ENCODE measurements at places on chromosomes 2 and 18.

- peak; percentile 2 for DNase-seq
These were observed 104.3 kb downstream of the CSRNP3 start for GRCh38 chr2:165573534-165574461.

GRCh38 chr18:23207191-23207955 is 72.1 kb downstream of the CABLES1 start:
- DNase-seq: no peak

DNA sequence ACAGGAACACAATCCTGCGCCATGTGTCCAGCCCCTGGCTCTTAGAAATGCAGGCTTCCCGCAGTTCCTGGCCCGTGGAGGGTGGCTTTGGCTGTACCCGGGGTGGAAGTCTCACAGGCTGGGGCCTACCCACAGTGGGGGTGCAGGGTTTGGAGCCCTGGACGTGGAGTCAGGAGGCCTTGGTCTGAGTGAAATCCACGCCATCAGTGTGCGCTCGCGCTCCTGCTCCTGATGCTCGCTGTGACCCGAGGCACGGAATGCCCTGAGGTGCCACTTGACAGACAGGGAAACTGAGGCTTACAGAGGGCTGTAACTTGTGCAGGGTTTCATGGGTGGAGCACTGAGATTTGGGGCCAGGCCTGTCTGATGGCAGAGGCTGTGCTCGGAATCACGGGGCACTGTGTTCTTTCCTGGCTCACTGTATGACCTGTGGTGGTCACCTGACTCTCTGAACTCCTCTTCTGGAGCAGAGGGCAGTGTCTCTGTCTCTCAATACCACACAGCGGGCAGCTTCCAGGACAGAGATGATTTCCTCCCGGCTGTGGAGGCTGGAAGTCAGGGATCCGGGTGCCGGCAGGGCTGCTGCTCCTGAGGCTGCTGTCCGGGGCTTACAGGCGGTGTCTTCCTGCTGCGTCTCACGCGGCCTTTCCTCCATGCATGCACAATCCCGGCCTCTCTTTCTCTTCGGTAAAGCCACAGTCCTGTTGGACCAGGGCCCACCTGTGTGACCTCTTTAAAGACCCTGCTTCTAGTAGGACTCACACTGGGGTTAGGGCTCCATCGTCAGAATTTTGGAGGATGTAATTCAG is 25.9 kb upstream of the ALLC start:
- no peak for DNase-seq

GRCh38 chr2:72950558-72951255 is 33.4 kb downstream of the EMX1 start:
- no peak for DNase-seq

DNA sequence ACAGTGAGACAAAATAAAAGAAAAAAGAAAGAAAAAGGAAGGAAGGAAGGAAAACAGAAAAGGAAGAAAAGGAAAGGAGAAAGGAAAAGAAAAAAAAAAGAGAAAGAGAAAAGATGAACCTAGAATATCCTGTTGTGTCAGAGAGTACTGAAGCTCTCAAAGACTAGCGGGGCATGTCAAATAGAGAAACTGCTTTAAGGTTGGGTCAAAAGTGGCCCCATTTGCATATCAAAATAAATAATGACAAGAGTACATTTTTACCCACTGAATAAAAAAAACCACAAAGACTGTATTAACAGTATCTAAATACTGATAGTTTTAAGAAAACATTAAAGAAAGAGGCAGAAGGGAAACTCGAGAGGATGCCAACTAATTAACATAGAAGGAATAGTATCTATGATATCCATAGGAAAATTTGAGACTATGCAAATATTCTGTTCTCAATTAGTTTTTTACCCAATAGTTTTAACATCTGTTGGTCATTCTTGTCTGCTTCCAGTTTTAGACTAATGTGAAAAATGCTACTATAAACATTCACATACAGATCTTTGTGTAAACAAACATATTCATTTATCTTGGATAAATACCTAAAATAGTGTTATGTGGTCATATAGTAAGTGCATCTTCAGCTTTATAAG is 53.2 kb downstream of the SFXN5 start:
- no peak for DNase-seq

DNA sequence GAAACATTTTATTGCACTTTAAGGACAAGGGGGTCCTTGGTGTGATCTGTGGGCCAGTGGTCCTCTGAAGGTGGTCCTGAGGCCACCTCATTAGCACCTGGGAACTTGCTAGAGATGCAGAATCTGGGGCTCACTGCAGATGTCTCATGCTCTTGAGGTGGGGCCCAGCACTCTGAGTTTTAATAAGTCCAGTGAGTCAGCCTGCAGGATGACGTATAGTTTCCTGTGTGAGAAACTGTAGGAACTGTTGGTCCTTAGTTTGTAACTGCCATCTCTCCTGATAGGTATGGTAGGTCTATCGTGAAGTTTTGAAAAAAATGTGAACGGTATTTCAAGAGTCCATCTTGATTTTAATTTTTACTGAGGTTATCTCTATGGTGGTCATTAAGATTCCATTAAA is 2.8 kb downstream of the TRPM8 start:
- no peak for DNase-seq

DNA sequence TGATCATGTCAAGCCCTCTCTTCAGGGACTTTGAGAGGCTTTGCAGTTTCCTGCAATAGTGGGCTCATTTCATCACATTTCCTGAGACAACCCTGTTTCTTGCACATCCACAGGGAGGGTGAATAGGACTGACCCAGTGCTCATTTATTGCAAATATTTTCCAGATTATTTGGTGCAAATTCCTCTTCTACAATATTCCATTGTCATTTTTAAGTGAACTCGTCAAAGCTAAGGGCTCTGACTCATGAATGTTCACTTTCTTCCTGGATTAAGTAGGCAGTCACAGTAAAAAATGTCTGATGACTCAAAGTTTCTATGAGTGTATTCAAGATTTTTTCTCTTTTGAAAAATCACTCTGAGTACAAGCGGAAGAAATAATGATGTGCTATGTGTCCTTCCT is 225.5 kb upstream of the GALNT5 start:
- no peak for DNase-seq

DNA sequence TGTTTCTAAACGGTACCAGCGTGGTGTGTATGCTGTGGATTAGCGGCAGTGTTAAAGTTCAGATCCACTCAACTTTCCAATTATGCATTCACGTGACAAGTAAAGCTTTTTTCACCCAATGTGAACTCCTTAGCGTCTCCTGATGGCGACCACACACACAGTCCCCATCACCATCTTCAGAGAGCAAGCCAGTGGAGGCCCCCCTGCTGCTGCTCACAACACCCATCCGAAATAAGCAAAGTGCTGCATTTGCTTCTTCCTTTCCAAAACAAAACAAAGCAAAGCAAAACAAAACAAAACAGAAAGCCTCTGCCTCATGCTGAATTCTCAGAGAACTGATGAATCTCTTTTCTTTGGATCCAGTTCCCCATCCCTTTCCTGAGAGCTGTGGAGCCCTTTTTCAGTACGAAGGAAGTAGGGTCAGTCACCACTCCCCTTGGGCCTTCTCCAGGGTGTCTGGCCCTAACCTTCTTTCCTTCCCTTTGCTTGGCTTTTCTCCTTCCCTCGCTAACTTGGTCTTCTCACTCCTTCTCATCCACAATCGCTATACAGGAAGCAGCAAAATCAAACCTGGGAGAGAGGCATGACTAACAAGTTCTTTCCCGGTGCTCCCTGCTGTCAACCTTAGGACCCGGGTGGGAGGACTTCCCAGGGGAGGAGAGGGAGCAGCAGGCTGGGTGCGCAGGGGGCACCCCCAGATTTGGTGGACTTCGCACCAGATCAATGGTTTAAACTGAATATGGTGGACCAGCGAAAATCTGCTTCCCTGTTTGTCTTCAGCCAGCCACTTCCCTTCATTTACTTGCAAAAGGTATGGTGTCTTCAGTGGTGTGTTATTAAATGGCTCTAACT is 56.0 kb downstream of the NRP2 start:
- DNase-seq: no peak

- no peak for DNase-seq
These were observed 63.5 kb upstream of the TTN start for GRCh38 chr2:178870703-178871102.

DNA sequence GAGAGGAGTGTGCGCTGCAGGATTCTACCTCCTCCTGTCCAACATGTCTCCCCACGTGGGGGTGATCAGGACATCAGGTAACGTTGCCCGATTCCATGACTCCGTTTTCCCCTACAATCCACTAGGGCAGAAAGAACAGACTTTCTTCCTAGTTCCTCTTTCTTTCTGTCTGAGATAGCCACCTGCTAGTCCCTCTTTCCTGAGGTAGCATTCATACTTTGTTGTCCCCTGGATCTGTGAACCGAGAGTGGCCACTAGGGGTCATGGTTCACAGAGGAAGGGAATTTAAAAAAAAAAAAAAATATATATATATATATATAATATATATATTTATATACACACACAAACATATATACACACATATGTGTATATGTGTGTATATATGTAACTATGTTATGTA is 210.0 kb upstream of the ZNF521 start:
- no peak for DNase-seq

DNA sequence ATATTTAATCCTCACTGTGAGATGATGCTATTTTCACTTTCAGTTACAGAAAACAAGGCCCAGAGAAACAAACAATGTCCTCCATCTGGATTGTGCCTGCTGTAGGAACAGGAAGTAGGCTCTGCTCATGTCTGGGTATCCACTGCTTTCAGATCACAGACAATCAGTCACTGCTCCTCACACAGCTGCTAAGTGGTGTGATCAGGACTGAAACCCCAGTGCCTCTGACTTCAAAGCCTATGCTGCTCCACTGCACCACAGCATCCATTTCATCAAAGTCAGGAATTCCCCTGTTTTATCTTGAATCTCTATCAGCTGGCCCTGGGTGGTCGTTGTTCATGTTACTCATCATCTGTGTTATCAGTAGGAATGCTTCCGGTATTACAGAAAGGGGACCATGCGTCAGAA is 303.8 kb upstream of the TRIB2 start:
- DNase-seq: no peak

DNA sequence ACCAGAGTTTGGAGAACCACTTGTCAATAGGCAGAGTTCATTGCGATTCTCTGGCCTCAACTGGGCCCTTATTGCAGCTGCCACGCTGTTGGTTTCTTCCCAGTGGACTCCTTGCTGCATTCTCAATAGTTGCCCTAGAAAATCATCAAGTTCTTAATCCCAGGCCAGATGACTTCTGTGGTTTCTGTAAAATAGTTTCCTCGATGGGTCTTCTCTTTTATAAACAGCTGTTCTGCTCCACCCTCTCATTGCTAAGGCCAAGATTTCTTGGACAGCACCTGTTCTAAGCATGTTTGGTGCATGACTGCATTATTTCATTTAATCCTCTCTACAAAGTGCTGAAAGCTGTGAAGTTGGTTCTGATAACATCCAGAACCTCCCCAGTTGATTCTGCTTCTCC is 131.0 kb downstream of the BCL2L11 start:
- no peak for DNase-seq

GRCh38 chr2:241848761-241849615 is 9.7 kb downstream of the PDCD1 start:
- no peak for DNase-seq

DNA sequence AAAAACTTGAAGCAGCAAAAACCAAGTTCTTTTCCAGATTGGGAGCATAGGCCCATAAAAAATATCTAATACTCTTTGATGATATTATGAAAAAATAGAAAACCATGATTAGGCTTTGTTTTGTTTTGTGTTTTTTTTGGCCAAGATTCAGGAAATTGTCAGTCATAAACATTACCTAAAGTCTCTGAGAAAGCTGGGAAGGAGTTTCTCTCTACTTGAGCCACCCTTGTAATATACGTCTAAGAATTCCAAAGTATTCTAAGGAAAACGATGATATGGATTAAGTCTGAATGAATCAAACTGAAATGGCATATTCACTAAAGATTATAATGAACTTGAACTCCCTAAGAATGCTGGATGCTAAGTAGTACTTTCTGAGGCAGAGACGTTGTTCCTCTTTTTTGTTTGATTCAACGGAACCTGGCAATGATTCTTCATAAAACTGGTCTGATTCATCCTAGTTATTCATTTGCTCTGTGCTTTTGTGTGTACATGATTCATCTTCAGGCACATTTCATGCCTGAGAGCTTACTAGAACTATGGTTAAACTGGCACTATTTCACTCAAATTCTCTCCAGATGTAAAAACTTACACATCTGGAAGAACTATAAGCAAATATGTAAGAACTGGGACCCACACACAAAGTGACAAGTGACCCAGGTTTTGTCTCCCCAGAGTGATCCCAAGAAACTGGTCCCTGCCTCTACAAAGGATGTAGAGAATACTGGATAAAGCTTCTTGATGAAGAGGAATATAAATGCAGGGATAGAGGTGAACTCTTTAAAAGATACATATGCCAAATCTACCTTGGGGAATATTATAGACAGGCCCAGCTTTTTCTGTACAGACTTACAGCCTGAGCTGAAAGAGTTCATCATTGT is 159.7 kb downstream of the DOCK10 start:
- no peak for DNase-seq

GRCh38 chr2:40363631-40364030 is 88.3 kb downstream of the SLC8A1 start:
- DNase-seq: peak; percentile 89

GRCh38 chr2:12265646-12266045 is 451.1 kb upstream of the TRIB2 start:
- DNase-seq: no peak

DNA sequence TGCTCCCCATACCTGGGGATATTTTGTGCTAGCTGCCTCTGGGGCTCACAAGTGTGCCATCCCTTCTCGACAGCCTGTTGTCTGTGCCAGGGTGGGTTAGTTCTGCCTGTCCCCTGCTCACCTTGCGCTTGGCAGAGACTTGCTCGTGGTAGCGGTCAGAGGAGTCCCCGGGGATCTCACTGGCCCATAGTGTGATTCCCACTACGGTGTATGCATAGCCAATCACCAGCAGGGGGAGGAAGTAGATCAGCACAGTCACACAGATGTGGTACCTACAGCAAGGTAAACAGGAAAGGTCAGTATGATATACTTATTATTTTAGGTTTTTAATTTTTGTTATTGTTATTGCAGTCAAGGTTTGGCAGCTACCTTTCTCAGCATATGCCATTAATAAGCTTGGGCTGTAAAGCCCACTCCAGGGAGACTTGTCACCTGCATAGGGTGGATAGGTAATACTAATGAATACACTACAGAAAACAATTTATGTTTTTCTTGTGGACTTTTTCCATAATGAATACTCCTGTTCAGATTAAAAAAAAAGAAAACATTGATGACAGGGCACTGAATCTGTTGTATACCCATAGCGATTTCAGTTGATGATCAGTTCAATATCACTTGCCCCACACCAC is 95.2 kb downstream of the POLE4 start:
- peak; percentile 55 for DNase-seq

DNA sequence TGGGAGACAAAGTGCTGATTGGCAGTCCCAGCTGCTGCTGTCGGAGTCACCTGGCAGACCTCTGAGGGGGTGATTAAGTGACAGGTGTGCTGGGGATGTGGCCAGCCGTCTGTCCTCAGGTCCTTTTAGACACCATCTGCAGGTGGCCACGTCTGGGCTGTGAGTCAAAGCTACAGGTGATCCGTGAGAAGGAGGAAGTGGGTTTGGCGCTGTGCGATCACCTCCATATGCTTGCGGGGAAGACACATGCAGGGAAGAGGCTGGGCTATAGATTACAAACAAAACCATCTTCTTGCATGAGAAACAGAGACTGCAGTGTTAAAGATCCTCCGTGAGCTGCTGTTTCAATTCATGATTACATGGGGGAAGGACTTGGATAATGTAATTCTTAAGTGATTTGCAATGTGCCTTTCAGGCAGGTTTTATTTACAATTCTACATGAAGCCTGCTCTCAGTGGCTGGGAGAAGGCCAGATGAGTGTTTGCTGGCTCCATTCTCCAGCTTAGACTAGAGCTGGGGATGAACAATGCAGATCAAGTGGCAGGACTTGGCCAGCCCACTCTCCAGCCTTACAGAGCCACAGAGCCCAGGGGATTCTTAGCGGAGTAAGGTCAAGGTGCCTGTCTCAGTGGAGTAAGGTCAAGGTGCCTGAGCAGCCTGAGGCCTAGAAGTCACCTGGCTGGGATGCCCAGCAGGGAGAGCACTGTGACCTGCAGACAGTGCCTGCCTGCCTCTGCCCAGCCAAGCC is 87.8 kb downstream of the LYPD1 start:
- DNase-seq: peak; percentile 96

Data from DMS79 treated with DMSO at 0.1 percent for 48 hours (cell line).